ENCODE measurements at places on chromosomes 12 and 14. TPM values are rescaled to one million over a fixed set of nuclear protein-coding genes. Genes with fewer than 3 reads are reported as not detected.

Gene NEUROD4
- not detected for total RNA-seq

Gene PRH2
- not detected for total RNA-seq

Gene PRKAG1
- 41.8 TPM for total RNA-seq

Gene FZD10
- total RNA-seq, result 5.7 TPM

Gene CAPZA3
- not detected for total RNA-seq

Gene SLC7A8
- 4.7 TPM for total RNA-seq

Gene EIF2B1
- 34.4 TPM for total RNA-seq

Gene CLECL1
- not detected for total RNA-seq

Gene LRRC10
- total RNA-seq, result 0.52 TPM

Gene SERPINA9
- not detected for total RNA-seq

Gene ARHGEF40
- 32.4 TPM for total RNA-seq

Gene OR10G3
- total RNA-seq, result not detected

Gene EID3
- total RNA-seq, result 2.1 TPM

Gene EPYC
- total RNA-seq, result 0.52 TPM

Gene SIX6
- not detected for total RNA-seq

Gene FSCB
- total RNA-seq, result not detected

Gene MGAT2
- total RNA-seq, result 28.2 TPM

Gene PRIM1
- total RNA-seq, result 14.6 TPM

Gene DPY19L2
- 12.5 TPM for total RNA-seq

Gene AMHR2
- not detected for total RNA-seq

Gene SLCO1B1
- total RNA-seq, result not detected

Gene ARID4A
- 17.7 TPM for total RNA-seq

Gene PRKD1
- total RNA-seq, result 30.3 TPM

Gene TAS2R9
- 0.52 TPM for total RNA-seq

Gene CCND2
- total RNA-seq, result 152 TPM

Gene ST8SIA1
- 5.2 TPM for total RNA-seq

Gene DBX2
- under 0.01 TPM for total RNA-seq

Gene CIDEB
- 4.7 TPM for total RNA-seq

Gene HCAR3
- total RNA-seq, result not detected

Gene PRR4
- total RNA-seq, result 2.6 TPM

Gene NTS
- 2.6 TPM for total RNA-seq

Gene KCNMB4
- total RNA-seq, result 6.3 TPM

Gene EIF4B
- 1,005 TPM for total RNA-seq

Gene SMAGP
- total RNA-seq, result 2.1 TPM

Gene AQP6
- 0.52 TPM for total RNA-seq

Gene RIN3
- 4.7 TPM for total RNA-seq

Gene SIRT4
- 3.7 TPM for total RNA-seq

Gene PLCZ1
- not detected for total RNA-seq

Gene ADAM21
- not detected for total RNA-seq

Gene IFNG-AS1
- 1.0 TPM for total RNA-seq

Gene STRAP
- 75.7 TPM for total RNA-seq

Gene KLRC3
- total RNA-seq, result not detected

Gene CLEC2A
- total RNA-seq, result not detected

Gene KRT80
- total RNA-seq, result 0.52 TPM

Gene KRT82
- not detected for total RNA-seq

Gene CLEC4E
- total RNA-seq, result not detected

Gene PRORP
- total RNA-seq, result 17.2 TPM

Gene SSTR1
- under 0.01 TPM for total RNA-seq

Gene CEBPE
- under 0.01 TPM for total RNA-seq

Gene P3H3
- total RNA-seq, result 19.8 TPM

Gene RILPL2
- 1.0 TPM for total RNA-seq

Gene SPTB
- 312 TPM for total RNA-seq

Gene RNASE3
- total RNA-seq, result not detected

Gene KCNJ8
- 32.4 TPM for total RNA-seq

Data from skeletal muscle tissue (tissue), 5 donors.